KG1 (cell line): ENCODE measurements at places on chromosomes 12 and 14.

GRCh38 chr12:104340925-104341611 is 37.5 kb downstream of the EID3 start:
- no peak for DNase-seq

DNA sequence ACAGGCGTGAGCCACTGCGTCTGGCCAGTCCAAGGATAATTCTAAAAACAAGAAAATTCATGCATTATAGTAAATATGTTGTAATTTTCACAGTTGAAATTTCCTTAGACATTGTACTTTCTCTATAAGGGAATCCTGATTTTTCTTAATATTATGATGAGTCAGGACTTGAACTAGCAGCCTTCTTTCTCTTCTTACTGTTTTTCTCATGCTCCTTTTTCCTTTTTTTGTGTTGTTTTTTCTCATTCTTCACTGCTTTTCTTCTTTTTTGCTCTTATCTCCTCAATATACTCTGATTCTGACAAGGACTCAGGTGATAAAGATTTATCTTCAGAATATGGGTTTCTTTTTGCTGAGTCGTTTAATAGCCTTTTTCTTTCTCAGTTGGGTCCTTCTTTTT is 117.7 kb downstream of the LMNTD1 start:
- DNase-seq = no peak

DNA sequence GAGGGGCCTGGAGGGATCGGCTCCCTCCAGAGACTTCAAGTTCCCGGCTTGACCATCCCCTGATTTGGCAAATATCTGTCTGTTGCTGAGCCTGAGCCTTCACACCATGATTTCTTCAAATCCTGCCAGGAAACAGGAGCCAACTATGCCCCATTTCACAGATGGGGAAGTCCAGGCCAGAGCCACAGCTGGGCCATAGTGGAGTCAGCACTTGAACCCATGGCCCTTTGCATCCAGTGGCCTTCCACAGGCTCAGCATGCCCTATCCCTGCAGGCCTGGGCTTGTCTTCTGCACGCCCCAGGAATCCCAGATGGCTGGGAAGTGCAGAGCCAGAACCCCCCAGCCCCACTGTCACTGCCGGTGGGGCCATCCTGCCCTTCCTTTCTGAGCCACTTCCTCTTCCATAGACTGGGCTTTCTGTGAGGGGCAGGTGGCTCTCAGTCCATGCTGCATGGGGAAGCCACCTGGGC is 44.9 kb downstream of the CYP46A1 start:
- DNase-seq = no peak

GRCh38 chr14:39016733-39017095 is 86.3 kb downstream of the SEC23A start:
- DNase-seq = no peak

DNA sequence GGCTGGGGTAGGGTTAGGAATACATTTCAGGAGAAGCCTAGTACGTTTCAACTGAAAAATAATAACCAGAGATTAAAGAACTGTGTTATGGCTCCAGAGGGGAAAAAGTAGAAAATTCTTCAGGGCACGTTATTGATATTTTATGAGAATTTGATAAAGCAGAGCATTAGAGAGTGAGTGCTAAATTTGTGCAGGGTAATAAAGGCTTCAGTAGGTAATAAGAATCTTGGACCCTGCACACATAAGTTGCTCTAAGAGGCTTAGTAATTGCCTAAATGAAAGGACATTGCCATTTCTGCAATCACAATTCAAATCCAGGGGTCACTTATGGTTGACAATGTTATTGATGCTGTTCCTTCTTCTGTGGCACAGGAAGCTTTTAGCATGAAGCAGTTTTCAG is 439.4 kb upstream of the DCN start:
- no peak for DNase-seq
